ENCODE measurements at places on chromosomes 5 and 9.

GRCh38 chr5:102778478-102778877, 23.4 kb downstream of the PAM start:
- DNase-seq: no peak

DNA sequence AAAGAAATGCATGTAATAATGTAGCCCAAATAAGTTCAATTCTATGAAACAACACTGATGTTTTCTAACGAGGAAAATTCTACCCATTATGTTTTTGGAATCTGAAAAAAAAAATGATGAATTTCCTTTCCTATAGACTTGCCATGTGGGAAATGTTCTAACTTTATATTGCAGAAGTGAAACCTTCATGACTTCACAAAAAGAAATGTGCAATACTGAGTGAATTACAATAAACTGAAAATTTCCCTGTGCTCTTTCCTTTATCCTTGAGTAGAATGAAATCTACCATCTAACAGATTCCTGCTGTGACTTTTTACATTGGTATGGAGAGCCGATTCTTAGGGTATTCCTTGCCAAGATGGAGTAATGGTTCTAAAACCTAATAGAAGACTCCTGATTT, 1622.5 kb downstream of the MAT2B start:
- no peak for DNase-seq

- no peak for DNase-seq
These were observed 163.3 kb downstream of the AUH start for GRCh38 chr9:91198405-91198804.

DNA sequence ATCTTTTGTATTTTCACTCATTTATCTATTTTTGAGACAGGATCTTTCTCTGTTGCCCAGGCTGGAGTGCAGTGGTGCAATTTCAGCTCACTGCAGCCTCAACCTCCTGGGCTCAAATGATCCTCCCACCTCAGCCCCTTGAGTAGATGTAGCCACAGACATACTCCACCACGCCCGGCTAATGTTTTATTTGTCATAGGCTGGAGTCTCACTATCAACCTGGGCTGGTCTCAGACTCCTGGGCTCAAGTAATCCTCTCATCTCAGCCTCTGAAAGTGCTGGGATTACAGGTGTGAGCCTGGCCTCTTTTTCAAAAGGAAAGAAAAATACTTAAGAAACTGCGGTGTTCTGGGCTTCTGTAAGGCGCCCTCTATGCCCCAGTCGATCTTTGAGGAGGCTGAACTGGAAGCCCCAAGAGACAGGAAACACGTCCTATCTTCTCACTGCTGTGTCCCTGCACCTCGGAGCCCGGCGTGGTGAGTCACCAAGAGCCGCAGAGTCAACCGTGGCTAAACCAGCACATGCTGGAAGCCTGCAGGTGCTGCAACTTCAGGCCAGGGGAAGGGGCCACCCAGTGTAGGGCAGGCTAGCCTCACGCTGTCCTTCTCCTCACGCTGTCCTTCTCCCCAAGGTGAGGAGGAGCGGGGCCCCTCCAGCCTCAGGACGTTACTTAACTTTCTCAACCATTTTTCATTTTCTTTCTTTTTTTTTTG, 15.2 kb upstream of the LHX3 start:
- DNase-seq: no peak

GRCh38 chr5:127355337-127355736, 64.7 kb downstream of the MEGF10 start:
- no peak for DNase-seq

GRCh38 chr9:110900456-110900855, 137.8 kb downstream of the LPAR1 start:
- no peak for DNase-seq

DNA sequence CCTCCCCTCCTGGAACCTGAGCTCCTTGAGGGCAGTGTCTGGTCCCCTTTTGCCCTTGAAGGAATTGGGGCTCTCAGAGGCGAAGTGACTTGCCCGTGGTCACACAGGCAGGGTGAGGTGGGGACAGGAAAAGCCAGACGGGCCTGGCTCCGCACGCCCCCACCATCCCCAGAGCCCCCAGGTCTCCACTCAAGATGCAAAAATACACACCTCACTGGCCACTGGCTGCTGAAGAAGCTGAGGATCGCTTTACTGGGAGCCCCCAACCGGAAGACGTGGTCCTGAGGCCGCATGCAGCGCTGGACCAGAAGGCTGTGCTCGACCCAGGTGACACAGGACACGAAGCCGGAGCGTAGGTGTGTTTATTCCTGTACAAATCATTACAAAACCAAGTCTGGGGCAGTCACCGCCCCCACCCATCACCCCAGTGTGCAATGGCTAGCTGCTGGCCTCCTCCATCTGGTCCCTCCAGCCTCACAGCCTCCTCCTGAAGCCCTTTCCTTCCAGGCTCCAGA, 7.6 kb upstream of the AK1 start:
- DNase-seq: no peak

DNA sequence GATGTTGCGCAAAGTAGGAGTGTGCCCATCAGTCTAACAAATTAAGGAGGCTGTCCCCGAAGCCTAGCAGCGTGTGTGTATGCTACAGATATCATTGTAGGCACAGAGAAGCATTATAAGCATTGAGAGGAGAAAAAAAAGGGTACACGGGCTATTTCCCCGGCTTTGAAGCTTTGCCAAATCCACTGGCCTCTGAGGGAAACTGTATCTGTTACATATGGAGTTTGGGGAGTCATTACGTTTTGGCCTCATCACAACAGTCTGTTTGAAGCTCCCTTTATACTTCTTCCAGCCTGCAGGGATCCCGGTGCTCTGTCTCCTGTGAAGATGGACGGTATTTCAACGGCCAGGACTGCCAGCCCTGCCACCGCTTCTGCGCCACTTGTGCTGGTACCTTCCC, 205.9 kb downstream of the RFK start:
- no peak for DNase-seq

GRCh38 chr5:10545084-10545483, 18.8 kb upstream of the ANKRD33B start:
- DNase-seq: no peak

DNA sequence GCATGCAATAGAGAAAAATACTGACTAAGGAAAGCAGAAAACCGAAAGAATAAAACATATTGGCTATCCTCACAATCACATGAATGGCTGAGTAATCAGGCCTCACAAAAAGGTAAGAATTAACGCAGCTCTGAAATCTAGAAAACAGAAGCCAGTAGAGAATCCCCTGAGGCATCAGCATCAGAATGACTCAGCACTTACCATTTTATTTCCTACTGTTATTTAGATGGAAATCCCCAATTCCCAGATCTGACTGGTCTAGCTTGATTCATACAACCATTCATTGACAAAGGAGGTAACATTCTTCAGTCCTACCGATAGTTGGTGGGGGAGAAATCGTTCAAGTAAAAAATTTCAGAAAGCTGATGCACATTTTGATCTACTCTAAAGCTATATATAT, 1408.4 kb upstream of the WWC1 start:
- no peak for DNase-seq

DNA sequence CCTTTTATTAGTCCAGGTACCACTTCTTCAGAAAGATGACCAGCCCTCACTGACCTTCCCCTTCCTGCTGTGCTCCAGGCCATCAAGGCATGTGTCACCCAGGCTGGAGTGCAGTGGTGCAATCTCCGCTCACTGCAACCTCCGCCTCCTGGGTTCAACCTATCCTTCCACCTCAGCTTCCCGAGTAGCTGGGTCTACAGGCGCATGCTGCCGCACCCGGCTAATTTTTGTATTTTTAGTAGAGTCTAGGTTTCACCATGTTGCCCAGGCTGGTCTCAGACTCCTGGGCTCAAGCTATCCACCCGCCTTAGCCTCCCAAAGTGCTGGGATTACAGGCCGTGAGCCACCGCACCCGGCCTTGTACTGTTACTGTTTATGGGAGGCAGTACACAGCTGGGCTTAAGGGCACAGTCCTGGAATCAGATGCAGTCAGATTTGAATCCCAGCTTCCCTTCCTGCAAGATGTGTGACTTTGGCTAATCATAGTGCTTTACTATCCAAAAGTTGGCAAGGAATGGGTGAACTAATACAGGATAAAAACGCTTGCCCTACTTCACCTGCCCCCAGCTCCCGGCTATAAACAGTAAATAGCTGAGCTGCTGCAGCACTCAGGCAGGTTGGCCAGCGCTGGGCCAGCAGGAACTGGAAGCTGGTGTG, 483 bp upstream of the EIF4EBP3 start:
- no peak for DNase-seq

DNA sequence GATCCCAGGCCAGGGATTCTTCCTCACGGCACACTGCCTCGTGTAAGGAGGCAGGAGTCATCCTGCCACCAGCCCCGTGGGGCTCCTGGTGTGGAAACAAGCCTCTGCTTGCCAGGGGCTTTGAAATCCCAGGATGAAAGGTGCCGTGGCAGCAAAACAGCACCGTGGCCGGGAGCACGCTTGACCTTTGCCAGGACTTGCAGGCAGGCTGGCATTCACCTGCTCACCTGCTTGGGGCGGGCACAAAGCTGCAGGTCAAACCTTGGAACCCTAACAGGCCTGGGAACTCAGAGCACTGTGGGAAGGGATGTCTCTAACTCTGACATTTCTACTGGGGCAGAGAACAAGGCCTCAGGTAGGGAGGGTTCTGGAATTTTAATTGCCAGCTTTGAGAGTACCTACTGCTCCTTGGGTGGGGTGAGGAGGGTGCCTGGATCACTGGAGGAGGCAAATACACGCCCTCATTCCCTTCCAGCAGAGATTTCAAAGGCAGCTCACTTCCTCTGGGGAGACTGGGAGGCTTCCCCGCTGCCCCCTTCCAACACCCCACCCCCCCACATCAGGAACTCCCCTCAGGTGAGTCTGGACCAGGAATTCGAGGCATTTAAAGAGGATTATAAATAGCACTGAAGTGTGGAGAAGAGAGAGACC, 45.6 kb upstream of the STXBP1 start:
- DNase-seq: no peak

- no peak for DNase-seq
These were observed 55.9 kb upstream of the IL17B start for GRCh38 chr5:149435015-149435376.

- no peak for DNase-seq
These were observed 193.2 kb upstream of the MAP3K1 start for GRCh38 chr5:56622141-56622540.

DNA sequence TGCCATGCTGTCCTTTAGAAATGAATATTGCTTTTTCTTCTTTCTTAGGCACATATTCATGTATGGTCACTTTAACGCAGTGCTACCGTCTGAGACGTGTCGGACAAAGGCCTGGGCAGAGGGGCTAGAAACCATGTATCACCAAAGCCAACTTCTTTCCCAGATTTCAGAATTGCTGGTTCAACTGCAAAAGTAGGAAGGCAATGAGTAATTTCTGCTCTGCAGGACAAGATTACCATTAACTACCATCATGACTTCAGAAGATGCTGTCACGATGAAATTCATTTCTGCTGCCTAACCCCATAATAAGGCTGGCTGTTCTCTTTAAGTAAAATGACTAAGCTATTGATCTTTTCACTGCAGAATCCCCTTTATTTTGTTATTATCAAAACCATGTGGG, 306.7 kb downstream of the PDE4D start:
- no peak for DNase-seq

DNA sequence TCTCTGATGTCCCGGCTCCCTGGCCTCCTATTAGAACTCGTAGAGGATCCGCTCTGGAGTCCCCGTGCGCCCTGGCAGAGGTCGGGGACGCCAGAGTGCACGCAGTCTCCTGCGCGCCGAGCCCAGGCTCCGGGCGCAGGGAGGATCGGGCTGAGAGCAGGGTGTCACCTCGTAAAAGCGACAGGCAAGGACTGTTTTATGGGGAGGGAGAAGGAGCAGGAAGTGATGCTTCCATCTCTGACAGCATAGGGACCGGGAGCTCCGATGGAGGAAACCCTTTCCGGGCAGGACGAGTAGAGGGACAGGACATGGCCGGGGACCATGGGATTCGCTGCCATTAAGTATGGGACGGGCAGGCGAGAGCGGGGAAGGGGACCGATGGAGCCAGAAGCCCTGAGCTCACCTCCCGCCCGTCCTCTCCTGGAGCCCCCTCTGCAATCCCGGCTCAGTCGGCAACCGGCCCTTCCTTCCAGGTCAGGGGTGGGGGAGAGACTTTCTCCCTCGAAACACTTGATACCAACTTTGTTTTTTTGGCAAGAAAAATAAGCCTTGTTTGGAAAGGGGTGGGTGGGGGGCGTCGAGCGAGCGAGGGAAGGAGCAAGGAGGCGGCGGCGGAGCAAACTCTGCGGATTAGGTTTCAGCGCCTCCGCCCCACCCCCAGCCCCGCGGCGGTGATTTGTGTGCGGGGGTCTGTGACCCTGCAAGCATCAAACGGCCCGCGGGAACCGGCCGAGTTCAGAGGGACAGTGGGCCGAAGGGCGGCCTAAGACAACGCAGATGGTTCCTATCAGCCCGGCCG, 12.6 kb downstream of the LMX1B start:
- DNase-seq: no peak

DNA sequence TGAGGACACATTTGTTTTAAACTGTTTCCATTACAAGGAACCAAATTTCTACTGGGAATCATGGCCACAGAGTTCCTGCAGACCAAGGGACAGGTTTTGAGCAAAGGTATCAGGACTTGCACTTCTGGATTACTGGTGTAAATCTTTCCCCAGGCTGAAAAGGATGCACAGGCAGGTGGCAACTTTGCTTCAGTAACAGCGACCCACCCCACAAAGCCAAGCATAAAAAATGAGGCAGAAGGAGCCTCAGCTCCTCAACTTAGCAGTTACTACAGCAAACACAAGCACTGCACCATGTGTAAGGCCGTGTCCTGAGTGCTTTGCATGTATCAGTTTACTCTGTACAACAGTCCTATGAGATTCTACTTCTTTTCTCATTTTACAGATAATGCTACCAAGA, 251.9 kb downstream of the EBF1 start:
- DNase-seq: no peak

DNA sequence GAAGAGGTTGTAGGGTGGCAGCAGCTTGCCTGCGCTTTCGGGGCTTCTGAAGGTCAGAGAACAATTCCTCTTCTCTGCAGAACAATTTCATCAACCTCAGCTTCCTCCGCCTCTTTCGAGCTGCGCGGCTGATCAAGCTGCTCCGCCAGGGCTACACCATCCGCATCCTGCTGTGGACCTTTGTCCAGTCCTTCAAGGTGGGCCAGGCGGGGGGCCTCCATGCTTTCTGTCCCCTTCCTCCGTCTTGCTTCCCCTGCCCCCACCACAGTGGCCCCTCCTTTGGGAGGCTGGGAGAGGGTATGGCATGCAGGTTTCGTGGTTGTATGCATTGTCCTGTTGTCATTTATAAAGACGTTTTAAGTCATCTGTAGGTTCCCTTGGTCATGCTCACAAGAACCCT, 195.8 kb downstream of the CACNA1B start:
- DNase-seq: no peak

GRCh38 chr5:57195060-57195459, 21.2 kb downstream of the GPBP1 start:
- DNase-seq: no peak

Data from GOT3 (cell line).